ENCODE measurements at places on chromosomes 12 and 14. TPM values are rescaled to one million over a fixed set of nuclear protein-coding genes. Genes with fewer than 3 reads are reported as not detected.

- DNase-seq: no peak
These were observed 196.2 kb upstream of the FOXG1 start for GRCh38 chr14:28570391-28570790.

DNA sequence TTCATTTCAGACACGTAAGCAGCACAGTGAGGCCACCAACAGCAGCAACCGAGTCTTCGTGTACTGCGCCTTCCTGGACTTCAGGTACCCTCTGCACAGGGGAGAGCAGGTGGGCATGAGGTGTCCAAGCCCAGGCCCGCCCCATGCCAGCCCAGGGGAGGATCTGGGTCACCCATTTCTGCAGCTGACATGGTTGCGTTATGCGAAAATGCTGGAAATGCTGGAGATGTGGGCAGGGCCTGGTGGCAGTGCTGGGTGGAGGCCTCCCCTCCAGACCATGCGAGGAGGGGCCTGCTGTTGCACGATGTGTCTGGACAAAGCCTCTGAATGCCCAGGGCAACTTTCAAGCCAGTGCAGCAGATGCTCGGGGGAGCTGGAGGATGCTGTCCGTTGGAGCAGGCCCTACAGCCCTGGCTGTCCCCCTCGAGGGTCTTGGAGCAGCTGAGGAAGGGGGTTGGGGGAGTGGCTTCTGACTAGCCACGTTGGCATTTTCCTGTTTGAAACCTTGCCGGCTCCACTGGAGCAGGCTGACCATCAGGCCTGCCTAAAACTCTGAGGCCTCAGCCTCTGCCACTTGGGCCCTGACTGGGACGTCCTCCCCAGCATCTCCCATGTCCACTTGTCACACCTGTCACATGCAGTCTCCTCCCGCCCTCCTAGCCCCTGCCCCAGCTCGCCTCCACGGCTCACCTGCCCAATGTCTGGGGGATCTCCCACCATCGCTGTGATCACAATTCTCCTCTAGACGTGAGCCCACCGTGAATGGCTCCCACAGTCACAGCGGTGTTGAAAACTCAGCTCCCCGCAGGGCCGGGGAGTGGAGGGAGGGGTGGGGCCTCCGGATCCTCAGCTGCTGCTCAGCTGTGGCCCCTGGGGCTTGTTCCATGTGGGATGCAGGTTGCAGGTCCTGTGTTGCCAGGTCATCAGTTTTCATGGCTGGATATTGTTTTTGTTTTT is 123.4 kb downstream of the ADGRD1 start:
- DNase-seq: no peak

- DNase-seq: no peak
These were observed 13.9 kb downstream of the PDZRN4 start for GRCh38 chr12:41202051-41202450.

DNA sequence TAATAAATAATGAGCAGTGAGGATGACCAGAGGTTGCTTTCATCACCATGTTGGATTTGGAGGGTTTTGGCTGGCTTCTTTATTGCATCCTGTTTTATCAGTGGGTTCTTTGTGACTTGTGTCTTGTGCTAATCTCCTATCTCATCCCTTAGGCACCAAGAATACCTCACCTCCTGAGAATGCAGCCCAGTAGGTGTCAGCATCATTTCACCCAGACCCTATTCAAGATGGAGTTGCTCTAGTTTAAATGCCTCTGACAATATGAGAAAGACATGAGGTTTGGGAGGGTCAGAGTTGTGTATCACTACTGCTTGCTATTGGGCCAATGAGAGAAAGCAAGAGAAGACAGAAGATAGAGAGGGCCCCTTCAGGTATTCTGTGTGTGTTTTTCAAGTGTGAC is 592.2 kb downstream of the ETNK1 start:
- no peak for DNase-seq

Gene CD163L1
- not detected for total RNA-seq

GRCh38 chr12:86608638-86609037 is 352.4 kb upstream of the MGAT4C start:
- no peak for DNase-seq

GRCh38 chr12:122943196-122943595 is 23.1 kb downstream of the ABCB9 start:
- DNase-seq: no peak

Gene GPR68
- 6.0 TPM for total RNA-seq

Gene SERPINA9
- not detected for total RNA-seq

- DNase-seq: no peak
These were observed 41.6 kb upstream of the CAPRIN2 start for GRCh38 chr12:30796313-30796780.

Gene CIROP
- not detected for total RNA-seq

- no peak for DNase-seq
These were observed 153.2 kb upstream of the BCL2L14 start for GRCh38 chr12:11917501-11917900.

DNA sequence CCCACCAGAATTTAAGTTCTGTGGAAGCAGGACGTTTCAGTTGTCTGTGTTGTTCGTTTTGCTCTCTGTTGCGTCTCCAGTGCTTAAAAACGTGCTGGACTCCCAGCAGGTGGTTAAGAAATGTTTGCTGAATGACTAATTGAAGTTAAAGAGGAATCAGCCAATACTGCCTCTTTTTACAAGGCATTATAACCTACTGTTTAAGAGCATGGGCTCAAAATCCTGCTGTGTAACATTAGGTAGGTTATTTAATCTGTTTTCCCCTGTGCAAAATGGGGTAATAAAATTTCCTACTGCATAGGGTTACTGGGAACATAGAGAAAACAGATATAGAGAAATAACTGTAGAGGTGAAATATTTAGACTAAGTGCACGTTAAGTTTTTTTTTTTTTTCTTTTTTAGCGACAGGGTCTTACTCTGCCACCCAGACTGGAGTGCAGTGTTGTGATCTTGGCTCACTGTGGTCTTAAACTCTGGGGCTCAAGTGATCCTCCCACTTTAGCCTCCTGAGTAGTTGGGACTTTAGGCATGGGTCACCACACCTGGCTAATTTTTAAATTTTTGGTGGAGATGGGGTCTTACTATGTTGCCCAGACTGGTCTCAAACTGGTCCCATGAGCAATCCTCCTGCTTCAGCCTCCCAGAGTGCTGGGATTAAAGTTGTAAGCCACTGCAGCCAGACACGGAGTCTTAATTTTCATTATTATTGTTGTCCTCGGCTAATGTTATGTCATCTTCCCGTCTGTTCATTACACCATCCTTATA is 139.4 kb upstream of the PRICKLE1 start:
- no peak for DNase-seq

GRCh38 chr14:76236172-76237130 is 84.7 kb downstream of the GPATCH2L start:
- no peak for DNase-seq

Gene AQP2
- not detected for total RNA-seq

Gene LRTM2
- 0.08 TPM for total RNA-seq

- no peak for DNase-seq
These were observed 133.3 kb downstream of the MON2 start for GRCh38 chr12:62599854-62600437.

DNA sequence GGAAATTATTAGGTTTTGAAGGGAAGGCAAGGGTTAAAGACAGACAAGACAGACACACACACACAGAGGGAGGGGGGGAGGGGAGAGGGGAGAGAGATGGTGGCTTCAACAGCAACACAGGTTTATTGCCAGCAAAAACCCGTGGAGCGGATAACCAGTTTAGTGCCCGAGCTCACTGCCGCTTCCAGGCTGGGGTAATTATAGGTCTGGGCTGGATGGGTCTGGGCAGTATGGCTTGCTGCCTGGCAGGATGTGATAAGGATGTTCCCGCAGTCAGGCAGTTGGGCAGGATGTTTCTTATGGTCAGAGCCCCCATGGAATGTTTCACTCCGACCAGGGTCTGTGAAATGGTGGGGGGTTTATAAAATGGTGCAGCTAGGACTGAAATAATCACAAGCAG is 4.4 kb upstream of the TDRD9 start:
- no peak for DNase-seq

DNA sequence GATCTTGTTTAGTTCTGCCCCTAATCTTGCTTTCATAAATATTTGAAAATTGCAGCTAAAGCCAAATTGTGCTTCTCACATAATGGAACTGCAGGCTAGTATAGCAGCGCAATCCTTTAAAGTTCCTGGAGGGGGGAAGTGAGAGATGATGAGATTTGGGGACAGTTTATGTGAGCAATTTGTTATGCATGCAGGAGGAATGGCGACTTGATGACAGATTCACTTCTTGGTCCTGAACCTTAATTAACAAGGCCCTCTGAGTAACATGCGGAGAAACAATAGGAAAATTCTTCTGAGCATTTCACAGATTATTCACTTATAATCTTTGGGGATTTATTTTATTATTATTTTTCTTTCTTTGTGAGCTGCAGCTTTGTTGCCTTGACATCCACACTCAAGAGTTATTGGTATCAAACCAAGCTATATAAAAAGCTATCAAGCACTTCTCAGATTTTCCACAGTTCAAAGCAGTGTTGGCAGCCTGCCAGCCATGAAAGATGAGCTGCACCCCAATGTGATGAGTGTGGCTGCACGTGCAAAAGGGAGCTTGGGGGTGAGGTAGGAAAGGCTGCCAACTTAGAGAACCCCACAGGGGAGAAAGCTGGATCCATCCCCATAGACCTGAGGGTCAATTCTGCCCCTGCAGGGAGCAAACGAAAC is 1662.2 kb upstream of the FLRT2 start:
- no peak for DNase-seq

Gene KRT75
- not detected for total RNA-seq

Gene MORN3
- total RNA-seq: 1.2 TPM

DNA sequence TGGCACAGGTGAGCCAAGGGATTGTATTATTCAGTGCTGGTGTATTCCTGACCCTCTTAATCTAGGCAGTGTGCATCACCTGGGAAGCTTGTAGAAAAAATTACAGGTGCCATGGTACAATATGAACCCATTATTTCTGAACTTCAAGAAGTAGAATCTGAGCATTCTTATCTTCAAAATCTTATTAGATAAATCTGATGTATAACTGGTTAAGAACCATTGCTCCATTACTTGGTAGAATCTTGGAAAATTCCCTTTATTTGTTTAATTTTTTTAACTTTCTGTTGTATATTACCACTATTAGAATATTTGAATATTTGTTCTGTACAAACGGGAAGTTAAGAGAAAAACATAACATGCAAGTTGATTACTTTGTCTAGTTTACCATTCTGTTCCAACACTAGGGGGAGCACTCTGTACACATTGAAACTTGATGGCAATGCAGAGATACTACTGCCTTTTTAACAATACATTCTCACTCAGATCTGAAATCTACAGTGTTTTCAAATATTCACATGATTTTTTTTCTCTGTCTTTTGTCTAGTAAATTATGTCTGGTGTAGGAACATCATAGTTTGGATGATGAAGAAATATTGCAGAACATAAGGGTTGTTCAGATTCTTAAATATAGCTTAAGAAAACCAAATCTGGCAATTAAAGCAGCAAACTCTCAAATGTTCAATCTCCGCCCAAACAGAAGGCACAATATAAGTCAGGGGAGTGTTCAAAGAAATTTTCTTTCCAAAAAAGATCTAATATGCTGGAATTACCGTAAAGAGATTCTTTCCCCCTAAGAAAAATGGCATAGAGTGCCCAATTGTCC is 196.6 kb downstream of the PCNX1 start:
- DNase-seq: no peak

DNA sequence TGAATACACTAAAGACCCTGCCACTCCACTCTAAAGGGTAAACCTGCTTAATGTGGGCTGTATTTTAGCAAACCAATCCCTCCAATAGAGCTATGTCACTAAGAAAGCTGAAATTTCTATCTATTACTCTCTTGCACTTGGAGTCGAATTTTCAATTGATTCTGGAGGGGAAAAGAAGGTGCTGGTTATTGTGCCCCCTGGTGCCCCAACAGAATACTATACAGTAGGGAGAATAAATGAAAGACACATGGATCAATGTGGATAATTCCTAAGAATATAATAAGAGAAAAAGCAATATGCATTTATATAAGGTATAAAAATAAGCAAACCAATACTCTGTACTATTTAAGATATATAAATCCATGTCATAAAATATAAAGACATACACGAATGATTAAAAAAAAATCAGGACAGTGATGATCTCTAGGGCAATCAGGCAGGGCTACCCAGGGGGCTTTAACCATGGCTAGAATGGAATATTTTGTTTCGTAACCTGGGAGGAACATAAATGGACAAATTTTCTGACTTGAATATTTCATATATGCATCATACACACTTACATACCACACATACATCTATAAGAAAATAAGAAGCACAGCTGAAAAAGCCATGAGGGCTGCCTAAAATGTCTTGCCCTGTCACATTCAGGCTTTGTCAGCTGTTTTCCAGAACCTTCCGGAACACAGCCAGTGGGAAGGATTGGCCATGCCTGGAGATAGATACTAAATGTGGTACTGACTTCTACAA is 54.4 kb downstream of the EFCAB11 start:
- DNase-seq: no peak
